ENCODE measurements at places on chromosomes 16 and 17. TPM values are rescaled to one million over a fixed set of nuclear protein-coding genes. Genes with fewer than 3 reads are reported as not detected.
A peak's percentile ranks its signal among the peaks of the same experiment; 100 is the strongest.

Gene WNK4
- total RNA-seq: 0.24 TPM

- DNase-seq: no peak
Observed at GRCh38 chr17:2994441-2994840, 69.0 kb downstream of the OR1D5 start.

Gene SCGB1C2
- total RNA-seq: not detected

Gene MT1E
- total RNA-seq: 604 TPM

GRCh38 chr17:56908001-56908542 is 5.8 kb downstream of the TRIM25 start:
- DNase-seq: peak; percentile 20

GRCh38 chr16:5108505-5109158 is 11.0 kb upstream of the EEF2KMT start:
- no peak for DNase-seq

Gene KRTAP2-4
- total RNA-seq: not detected

Gene OR1A1
- total RNA-seq: not detected

DNA sequence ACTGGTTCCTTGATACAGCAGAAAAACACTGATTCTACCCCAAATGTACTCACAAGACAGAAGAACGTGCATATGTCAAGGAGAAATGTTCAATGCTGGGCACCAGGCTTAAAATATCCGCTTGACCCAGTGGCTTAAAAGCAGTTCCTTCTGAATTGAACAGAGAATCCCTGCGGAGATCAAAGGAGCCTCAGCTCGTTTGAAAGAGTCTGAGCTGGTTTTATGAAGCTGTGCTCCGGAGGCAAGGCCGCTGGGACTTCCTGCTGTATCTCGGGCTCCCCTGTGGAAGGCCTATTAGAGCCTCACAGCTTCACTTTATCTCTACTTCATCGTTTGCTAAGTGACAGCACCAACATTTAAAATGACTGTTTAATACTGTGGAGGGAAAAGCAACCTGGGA is 2.2 kb downstream of the LMF1 start:
- DNase-seq: no peak

GRCh38 chr17:71850812-71851211 is 270.0 kb upstream of the SOX9 start:
- DNase-seq: no peak

Gene RGS11
- total RNA-seq: not detected

GRCh38 chr17:76379646-76380376 is 4.6 kb upstream of the SPHK1 start:
- no peak for DNase-seq

GRCh38 chr16:89264800-89265550 is 47.5 kb downstream of the ZNF778 start:
- no peak for DNase-seq

- no peak for DNase-seq
Observed at GRCh38 chr17:76278268-76278908, 13.2 kb downstream of the UBALD2 start.

GRCh38 chr16:10561001-10561400 is 19.4 kb downstream of the EMP2 start:
- DNase-seq: no peak

DNA sequence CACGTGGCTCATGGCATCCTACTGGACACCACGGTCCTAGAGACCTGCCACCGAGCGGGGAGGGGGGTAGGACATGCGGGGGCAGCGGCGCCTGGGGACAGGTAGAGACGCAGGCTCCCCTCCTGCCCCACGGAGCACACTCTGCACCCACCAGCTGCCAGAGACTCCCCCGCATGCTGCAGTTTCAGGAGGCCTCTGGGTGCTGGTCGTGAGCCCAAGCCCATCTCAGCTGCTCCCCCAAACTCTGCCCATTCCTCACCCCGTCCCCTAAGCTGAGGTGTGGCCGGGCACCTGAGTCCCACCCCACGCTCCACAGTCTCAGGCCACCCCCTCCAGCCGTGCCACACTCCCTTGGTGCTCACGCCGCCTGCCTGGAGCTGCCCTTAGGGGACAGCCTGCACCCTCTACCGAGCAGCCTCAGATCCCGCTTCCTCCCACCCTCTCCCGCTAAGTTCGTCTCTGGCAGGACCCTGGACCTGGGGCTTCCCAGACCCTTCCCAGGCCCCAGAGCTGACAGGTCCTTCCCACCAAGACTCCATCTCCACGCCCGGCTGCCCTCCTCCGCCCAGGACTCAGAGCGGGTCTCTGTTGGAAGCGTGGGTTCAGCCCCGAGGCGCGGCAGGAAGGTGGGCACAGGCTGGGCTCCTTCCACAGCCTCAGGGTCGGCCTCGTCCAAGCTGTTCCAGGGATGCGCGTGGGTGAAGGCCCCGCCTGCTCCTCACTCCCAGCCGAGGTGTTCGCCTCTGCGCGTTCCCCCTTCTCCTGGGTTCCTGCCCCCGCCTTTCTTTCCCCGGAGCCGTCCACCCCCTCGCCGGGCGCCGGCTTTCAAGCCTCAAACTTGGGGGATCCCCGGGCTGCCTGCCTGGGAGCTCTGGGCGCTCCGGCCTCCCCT is 1.3 kb downstream of the RAB40B start:
- no peak for DNase-seq

Gene RUNDC3A
- not detected for total RNA-seq

DNA sequence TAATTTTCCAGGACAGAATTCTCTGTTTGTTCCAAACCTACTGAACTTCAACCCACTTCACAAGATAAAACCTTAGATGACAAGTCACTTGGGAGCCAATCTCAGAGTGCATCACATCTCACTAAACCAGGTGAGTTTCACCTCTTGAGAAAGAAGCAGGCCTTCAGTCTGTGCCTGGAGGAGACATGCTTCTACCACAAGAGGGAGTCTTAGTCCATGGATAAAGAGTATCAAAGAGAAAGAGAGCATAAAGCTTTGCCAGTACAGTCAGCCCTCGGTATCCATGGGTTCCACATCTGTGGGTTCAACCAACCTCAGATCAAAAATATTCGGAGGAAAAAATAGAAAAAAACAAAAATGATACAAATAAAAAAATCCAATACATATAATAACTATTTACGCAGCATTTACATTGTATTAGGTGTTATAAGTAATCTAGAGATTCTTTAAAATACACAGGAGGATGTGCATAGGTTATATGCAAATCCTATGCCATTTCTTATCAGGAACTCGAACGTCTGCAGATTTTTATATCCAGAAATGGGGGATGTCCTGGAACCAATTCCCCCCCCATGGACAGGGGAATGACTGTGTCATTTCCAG is 37.7 kb downstream of the DUSP14 start:
- peak; percentile 33 for DNase-seq

- no peak for DNase-seq
Observed at GRCh38 chr16:31456988-31457360, 2.3 kb upstream of the ARMC5 start.

Gene TERB1
- total RNA-seq: not detected

DNA sequence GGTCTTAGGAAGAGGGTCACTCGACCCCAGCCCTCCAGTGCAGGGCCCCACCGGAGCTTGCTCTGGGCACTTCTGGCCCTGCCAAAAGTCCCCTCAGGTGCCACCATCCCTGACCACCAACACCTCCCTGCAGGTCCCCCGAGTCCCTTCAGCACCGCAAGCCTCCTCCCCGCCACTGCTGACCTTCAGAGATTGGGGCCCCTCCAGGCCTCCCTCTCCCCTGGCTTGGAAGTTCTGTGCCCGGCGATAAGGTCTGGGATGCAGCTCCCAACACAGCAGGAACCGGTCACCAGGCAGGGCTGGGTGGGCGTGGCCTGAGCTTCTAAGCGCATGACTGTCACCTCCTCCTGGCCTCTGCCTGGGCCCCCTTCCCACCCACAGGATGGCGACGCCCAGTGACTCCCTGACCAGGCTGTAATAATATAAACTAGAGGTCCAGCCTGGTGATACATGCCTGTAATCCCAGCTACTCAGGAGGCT is 11.2 kb downstream of the PIEZO1 start:
- DNase-seq: peak; percentile 70

- DNase-seq: no peak
Observed at GRCh38 chr16:27991876-27992275, 71.6 kb downstream of the GSG1L start.

GRCh38 chr16:48892893-48893292 is 282.9 kb upstream of the N4BP1 start:
- no peak for DNase-seq

GRCh38 chr17:74001145-74001544 is 202.3 kb upstream of the RPL38 start:
- no peak for DNase-seq

DNA sequence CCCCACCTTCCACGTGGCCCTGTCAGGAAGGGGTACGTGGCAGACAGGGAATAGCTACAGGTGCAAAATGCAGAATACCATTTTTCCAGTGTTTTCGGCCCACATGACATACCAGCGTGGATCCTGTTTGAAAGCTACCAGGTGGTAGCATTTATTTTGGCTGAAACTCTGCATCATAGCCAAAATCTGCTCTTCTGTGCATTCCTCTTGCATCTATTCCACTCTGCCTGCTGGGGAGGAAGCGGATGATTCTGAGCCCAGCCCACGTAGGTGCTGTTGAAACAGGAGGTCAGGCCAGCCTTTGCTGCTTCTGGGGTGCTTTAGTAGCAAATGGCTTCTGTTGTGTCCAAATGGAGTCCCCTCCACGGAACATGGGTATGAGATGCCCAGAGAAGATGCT is 670.9 kb upstream of the EEF2KMT start:
- no peak for DNase-seq

DNA sequence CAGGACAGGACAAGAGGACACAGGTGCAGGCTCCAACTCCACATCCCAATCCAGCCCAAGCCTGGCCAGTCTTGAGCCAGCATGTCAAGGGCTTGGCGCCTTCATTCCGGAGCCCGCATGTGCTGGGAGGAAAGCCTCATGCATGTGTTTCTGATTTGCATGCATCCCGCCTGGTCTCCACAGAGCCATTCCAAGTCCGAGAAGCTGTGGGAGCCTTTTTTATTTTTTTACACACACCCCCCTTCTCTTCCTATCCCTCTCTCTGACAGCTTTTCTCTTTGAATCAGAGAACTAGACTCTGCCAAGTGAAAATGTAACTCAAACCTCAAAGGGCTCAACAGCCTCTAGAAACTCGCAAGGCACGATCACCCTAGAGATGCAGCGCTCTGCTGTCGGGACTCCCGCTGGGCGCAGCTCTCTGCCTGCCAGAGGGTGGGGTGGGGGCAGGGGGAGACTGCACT is 45.1 kb downstream of the NOG start:
- no peak for DNase-seq

- DNase-seq: no peak
Observed at GRCh38 chr16:75589306-75589705, 23.1 kb downstream of the GABARAPL2 start.

- DNase-seq: no peak
Observed at GRCh38 chr17:44014133-44014436, 678 bp downstream of the TMEM101 start.

DNA sequence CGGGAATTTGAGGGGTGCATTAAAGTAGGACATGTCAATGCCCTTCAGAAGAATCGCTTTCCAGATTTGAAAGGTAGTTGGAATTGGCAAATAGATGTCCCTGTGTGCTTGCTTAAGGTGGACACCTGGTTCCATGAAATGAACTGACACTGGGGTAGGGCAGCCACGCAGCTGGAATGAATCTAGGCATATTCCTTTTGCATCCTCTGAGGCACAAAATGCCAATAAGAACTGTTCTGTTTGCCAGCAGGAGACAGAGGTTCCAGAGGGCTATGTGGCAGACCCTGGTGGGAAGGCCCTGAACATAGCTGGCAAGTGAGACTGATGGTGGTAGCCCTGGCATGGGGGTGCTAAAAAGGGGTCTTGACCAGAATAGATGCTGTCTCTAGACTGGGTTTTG is 61.5 kb downstream of the SLC6A2 start:
- DNase-seq: no peak

DNA sequence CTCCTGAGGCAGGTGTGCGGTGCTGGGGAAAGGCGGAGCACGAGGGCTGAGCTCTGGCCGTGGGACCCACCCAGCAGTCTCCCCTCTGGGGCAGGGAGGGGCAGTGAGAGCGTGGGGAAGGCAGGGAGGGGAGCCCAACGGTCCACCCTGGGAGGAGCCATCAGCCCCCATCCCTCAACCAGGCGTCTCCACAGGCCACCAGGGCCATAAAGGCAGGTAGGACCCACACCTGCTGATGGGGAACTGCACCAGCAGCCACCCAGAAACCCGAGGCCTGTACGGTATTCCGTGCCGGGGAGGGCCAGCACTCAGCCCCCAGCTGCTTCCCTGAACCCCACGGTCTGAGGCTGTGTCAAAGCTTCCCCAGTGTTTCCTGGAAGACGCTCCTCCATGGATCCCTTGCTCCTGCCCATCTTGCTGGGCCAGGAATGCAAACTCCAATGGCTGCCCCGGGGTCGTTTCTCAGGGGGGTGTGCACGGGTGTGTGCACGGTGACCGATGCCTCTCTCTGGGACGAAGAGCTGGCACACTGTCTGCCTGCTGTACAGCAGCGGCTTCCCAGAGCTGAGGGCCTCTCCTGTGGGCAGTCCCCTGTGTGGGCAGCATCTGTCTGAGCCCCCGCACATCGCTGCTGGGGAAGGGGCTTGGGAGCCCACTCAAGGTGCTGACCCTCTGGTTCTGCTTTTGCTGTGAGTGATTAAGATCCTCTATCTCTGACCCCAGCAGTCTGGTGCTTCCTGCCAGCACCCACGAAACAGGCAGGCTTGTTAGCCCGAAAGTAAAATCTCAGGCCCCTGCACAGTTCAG is 17.2 kb upstream of the METRNL start:
- DNase-seq: no peak

Gene SLC13A5
- not detected for total RNA-seq

DNA sequence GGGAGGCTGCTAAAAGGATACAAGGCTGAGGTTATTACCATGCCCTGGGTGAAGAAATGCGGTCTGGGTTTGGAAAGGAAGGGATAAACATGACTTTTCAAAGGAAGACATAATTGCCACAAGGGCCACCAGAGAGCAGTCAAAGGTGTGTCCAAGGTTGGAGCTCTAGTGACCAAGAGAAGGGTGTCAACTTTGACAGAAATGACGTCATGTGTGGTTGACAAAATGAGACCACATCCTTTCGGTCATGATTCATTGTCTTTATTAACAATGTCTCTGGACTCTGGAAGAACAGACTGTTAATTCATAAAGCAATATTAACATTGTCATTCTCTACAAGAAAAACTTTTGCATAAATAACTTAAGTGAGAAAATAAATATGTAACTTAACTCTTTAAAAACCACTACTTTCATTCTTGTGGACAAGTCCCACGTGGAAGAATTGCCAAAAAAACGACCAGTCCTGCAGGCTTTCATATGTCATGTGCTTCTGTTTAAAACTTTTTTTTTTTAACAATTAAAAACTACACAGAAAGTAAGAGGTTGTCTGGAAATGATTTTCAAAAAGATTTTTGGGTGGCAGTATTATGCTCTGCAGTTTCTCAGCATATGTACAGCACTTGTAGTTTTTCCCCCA is 5.0 kb downstream of the SOST start:
- peak; percentile 69 for DNase-seq

Gene CA7
- total RNA-seq: not detected

Gene ZFPM1
- total RNA-seq: 0.88 TPM

Gene MYH2
- not detected for total RNA-seq

- DNase-seq: peak; percentile 36
Observed at GRCh38 chr17:27578718-27579085, 52.3 kb upstream of the LGALS9 start.

Gene TP53TG3B
- total RNA-seq: 1.4 TPM
